ENCODE measurements at places on chromosomes 6 and 20.

GRCh38 chr6:154962753-154963152 lies 32.4 kb upstream of the TIAM2 start:
- no peak for DNase-seq

DNA sequence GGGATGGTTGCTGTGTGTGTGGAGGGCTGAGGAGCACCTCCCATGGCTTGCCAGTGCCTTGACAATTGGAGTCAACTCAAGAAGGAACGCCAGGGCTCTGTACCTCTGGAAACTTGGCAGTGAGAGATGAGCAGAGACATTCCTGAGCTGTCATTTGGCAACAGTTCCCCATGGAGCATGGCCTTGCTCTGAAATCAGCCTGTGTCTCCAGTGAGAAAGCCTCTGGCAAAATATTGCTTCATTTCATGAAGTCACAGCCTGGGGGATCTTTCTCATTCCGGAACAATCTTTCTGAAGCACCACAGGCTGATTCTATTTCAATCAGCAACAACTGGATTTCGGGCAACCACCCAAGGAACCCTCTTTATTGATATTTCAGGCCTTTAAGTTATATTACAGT lies 52.2 kb upstream of the FNDC1 start:
- DNase-seq, result no peak

GRCh38 chr6:110295451-110296165 lies 62.5 kb downstream of the METTL24 start:
- DNase-seq, result no peak

DNA sequence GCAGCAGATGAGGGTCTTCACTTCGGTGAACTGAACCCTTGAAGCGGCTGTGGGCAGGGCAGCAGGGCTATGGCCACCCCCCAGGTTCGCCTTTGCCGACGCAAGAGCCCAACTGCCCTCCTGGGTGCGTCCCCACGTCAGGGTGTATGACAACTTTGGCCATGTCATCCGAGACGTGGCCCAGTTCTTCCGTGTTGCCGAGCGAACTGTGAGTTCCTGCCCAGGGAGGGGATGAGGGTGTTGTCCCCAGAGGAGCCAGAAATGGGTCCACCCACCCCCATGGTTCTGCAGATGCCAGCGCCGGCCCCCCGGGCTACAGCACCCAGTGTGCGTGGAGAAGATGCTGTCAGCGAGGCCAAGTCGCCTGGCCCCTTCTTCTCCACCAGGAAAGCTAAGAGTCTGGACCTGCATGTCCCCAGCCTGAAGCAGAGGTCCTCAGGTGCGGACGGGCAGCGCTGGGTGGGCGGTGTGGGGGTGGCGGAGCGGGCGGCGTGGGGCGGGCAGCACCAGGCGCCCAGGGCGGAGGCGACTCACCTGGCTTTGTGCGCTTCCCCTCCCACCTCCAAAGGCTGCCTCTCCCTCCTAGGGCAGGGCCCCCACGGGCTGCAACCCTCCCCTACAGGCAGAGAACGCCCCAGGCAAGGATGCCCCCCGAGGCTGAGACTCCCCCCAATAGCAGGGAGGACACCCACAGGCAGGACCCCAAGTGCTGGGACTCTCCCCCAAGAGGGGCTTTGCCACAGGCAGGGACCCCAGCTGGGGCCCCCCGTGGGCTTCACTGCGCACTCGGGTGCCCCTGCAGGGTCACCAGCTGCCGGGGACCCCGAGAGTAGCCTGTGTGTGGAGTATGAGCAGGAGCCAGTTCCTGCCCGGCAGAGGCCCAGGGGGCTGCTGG lies 6.2 kb upstream of the TNFRSF6B start:
- no peak for DNase-seq

DNA sequence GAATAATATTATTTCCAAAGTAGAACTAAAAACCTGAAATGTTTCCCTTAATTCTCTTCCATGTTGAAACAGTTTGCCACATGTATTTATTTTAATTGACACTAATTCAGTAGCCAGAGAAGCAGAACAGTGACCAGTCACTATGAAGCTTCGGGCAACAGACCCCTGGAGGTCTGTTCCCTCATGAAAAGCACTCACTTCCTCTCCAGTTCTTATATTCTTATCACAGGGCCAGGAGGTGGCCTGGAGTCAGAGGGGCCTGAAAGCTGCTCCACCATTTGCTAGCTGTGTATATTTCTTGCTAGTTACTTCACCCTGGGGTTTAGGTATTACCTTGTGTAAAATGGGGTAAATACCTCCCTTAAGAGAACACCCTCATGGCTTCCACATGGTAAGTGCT lies 49.1 kb downstream of the MAP7 start:
- no peak for DNase-seq

DNA sequence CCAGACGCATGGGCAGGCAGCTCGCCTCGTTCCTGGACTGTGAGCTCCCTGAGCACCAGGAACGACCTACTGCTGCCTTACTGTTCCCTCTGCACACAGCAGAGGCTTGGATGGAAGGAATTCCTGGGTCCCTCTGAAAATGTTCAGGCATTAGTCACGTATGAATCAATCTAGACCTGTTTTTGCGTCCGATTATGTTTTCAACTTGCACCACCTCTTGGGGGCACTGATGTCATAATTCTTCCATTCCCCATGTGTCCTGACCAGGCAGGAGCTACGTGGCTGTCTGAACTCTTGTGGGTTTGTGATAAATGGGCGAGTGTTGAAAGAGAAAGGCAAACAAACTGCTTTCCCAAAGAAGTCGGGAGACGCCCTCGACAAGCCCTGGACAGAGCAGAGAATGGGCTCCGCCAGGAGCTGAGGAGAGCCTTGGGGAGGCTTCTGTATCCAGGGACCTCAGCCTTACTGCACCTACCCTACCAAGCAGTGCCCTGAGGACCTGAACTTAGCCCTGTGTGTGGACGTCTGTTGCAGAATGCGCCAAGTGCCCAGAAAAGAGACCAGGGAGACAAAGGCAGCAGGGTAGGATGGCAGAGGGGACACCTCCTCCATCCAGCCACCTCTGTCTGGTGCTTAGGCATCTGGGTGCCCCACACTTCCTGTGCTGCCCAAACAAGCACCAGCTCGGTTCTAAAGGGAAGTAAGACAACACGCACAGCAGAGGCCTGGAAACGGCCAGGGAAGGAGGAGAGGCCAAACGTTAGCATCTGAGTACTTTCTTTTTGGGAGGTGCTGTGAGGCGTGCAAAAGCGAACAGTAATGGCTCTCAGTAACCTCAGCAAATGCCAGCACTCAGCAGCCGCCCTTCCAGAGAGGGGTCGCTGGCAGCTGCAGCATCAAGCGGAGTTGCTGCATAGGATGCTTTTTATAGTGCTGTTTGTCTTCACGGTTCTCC lies 124.2 kb downstream of the LY86 start:
- no peak for DNase-seq

GRCh38 chr20:37288091-37288490 lies 1.4 kb upstream of the MANBAL start:
- DNase-seq, result no peak

- DNase-seq, result no peak
Observed at GRCh38 chr6:9697263-9697931, 717.5 kb downstream of the TFAP2A start.

Measured in T follicular helper cell (primary cell).